CD4-positive, alpha-beta T cell (primary cell): ENCODE measurements at places on chromosomes 6 and 20.

DNA sequence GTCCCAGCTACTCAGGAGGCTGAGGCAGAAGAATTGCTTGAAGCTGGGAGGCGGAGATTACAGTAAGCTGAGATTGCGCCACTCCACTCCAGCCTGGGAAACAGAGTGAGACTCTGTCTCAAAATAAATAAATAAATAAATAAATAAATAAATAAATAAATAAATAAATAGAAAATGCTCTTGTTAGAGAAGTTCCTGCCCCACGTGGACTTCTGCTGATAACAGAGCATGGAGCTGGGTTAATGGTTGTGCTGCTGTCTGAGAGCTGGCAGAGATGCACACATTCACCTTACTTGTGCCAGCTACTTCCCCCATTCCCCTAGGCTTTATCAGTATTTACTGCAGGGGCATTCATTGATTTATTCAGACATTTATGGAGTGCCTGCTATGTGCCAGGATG is 155.2 kb upstream of the KCNG1 start:
- no peak for DNase-seq

GRCh38 chr20:33558348-33559144 is 68.7 kb downstream of the CBFA2T2 start:
- no peak for DNase-seq

- no peak for DNase-seq
Measured at GRCh38 chr20:64116541-64117431, 9.4 kb upstream of the NPBWR2 start.

DNA sequence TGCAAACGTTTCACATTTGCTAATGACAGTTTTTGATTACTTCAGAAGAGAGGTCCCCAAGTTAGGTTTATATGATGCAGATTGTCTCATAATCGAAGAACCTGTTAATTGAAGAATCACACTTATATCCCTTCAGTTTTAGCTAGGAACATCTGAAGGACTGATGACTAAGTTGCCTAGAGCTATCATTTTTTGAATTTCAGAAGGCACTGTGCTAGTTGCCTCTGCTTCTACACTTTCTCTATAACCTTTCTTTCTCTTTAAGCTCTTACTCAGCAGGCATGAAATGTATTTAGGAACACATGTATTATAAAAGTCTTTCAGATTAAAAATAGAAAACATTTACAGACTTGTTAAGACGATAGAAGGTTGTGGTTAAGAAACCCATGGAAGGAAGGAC is 14.4 kb upstream of the GJE1 start:
- DNase-seq: no peak

DNA sequence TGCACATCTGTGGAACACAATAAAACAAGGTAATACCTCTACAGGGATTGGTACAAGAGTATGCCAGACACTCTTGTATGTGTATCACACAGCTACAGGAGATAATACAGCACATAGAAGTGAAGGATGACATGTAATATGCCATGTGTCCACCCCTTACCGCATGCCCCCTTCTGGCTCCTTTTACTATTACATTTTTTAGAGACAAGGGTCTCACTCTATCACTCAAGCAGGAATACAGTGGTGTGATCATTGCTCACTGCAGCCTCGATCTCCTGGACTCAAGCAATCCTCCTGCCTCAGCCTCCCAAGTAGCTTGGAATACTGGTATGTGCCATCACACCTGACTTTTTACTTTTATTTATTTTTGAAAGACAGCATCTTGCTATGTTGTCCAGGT is 4.2 kb upstream of the NCR3 start:
- peak; percentile 26 for DNase-seq

DNA sequence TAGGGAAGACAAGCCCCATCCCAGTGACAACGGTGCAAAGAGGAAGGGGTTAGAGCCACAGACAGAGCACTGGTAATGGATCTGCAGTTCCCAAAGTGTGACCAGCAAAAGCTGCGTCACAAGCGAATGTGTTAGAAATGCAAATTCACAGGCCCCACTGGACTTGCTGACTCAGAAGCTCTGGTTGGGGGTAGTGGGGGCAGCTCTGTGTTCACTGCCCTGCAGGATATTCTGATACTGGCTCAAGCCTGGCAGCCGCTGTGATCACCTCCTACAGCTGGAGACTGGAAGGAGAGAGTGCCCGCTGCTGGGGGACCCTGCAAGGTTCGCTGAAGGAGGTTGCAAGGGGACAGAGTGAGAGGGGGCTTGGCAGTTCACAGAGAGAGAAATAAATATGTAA is 179.7 kb upstream of the CDH4 start:
- DNase-seq: no peak

DNA sequence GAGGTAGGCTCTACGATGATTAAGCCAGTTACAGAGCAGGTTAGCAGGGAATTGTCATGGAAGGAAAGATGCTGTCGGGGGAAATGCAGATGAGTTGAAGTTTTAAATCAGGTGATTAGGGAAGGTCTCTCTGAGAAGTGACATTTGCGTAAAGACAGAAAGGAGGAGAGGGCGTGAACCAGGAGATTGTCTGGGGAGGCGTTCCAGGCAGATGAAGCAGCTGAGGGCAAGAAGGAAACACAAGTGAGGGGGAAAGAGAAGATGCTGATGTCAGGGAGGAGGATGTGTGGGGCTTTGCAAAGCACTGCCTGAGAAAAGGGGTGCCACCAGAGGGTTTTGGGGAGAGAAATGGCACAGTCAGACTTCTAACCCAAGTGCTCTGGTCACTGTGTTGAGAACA is 2.5 kb upstream of the TMEM14B start:
- DNase-seq: no peak

DNA sequence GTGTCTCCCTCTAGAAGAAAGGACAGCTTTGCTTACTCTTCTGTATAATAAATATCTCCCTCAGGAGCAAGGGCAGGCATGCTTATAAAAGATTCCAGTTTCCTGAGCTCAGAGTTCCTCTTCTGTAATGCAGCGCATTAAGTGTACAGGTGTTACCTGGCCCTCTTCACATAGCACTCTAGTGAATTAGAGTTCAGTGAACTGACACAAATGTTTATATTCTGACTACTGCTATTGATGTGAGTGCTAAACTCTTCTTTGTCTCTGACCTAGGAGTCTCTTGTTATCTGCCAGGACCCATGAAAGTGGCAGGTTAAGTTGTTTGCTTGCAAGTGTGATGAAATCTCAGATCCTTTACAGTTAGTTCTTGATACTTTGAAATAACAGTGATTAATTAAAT is 33.5 kb downstream of the CYB5R4 start:
- no peak for DNase-seq

DNA sequence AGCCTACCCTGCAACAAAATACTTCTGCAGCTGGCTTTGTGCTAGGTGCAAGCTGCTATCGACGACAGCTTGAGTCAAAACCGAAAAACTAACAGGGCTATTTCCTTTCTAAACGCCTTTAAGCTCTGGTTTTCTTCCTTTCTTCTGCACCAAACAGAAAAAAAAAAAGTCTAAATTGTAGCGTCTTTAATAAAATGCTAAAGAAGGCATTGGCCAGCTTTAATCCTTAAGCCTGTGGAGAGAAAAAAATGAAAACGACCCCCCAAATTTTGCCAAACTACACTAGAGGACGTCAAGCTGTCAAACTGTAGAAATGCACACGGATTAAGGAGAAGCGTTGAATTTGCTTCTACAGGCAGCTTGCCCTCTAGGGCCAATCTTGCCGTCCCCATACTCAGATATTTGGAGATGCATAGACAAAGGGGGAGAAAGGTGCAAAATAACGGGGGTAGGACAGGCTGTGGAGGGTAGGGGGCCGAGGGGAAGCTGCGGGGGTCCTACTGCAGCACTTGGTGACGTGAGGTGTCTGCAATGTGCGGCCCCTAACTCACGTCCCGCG is 1.4 kb upstream of the NRN1 start:
- DNase-seq: no peak

DNA sequence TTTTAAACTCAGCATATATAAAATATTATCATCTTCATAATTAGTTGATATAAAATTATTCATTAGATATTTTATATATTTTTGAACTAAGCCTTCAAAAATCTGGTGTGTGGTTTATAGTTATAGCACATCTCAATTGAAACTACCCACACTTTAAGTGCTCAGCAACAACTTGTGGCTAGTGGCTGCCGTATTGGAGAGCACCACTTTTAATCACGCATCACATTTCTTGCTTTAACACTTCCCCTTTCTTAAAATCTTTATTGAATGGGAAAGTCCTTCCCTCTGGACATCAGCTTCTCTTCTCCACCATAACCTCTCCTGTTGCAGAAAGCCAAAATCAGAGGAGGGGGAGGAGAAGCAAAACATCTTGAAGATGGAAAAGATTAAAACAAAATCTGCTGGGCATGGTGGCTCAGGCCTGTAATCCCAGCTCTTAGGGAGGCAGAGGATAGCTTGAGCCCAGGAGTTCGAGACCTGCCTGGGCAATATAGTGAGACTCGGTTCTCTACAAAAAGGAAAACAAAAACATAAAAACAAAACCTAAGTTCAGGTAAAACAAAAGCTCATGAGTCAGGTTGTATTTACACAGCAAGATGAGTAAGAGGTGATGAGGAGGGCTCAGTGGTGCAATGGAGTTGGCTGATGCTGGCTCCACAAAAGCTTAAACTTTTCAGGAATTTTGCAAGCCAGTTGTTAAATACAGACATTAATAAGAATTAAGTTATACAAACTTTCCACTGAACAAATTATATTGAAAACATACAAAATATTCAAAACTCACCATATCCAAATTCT is 237.0 kb upstream of the SUPT3H start:
- no peak for DNase-seq

GRCh38 chr6:37524025-37524969 is 24.6 kb upstream of the CCDC167 start:
- no peak for DNase-seq

- no peak for DNase-seq
Measured at GRCh38 chr6:23305325-23305943, 736.1 kb downstream of the HDGFL1 start.

GRCh38 chr6:28399350-28400121 is at the start of gene ZSCAN12:
TSS of gene ZSCAN12 (minus strand) at chr6:28399747. CDS start at chr6:28398405, 1,342 bp downstream.
- peak; percentile 79 for DNase-seq

- no peak for DNase-seq
Measured at GRCh38 chr20:53020834-53021233, 48.7 kb downstream of the TSHZ2 start.

- DNase-seq: no peak
Measured at GRCh38 chr20:20549704-20550103, 162.7 kb downstream of the RALGAPA2 start.

DNA sequence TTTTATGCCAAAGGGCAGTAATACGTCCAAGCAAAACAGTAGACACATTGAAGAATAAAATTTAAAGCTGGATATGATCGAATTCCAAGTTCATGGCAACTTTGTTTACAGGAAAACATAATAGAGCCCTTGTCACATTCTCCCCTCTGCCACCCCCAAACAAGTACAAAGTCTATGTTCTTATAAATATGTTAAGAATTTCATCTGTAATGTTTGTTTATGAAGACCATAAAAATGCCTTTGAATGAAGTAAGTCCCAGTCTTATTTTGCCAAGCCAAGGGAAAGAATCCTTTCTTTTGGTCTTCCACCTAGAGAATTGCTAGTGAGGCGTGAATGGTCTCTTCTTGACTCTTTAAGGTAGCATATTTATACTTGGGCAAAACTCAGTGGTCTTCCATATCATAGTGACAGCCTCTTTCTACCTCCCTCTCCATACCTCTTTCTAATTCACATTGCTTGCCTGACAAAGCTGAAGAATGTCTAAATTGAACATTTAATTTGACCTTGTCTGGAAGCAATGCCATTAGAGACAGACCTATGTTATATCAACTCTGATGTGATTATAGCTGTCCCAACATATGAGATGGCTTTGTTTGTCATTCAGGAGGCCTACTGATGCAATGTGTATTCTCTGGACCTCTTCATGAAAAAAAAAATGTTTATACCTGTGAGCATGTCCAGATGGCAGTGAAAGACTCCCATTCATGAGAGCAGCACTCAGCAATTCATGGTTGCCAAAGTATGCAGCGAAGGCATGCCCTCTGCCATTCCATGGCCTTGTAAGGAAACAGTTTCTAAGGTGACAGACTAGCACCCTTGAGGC is 70.6 kb upstream of the CCN2 start:
- DNase-seq: no peak

GRCh38 chr20:59145924-59146779 is 17.5 kb upstream of the ZNF831 start:
- peak; percentile 58 for DNase-seq

DNA sequence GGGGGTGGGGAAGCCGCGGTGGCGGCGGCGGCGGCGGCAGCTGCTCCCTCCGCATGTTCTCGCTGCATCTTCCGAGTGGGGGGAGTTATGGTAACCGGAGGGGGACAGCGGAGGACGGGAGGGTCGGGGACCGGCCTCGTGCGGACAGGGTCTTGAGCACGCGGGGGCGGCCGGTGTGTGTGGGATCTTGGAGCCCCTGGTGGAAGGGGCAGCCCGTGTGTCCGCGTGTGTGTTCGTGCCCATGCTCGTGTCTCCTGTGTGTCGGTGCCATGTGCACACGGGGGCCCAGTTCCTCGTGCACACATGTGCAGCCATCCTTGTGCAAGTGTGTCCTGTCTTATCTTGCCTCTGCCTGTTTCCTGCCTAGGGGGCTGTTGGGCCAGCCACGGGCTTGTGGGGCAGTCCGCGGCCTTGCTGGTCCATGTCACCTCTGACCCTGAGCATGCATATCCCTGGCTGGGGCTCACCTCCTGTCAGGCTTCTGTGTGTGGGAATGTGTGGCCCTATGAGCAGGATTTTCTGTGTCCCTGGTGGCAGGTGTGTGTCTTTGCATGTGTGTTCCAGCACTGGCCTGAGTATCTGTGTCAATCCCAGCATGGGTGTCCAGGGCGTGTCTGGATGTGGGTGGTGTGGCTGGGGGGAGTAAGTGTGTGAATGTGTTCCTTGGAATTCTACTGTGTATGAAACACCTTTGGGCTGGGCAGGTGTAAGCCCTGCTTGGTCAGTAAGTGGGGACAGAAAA is 8.5 kb downstream of the SYNGAP1 start:
- DNase-seq: no peak

DNA sequence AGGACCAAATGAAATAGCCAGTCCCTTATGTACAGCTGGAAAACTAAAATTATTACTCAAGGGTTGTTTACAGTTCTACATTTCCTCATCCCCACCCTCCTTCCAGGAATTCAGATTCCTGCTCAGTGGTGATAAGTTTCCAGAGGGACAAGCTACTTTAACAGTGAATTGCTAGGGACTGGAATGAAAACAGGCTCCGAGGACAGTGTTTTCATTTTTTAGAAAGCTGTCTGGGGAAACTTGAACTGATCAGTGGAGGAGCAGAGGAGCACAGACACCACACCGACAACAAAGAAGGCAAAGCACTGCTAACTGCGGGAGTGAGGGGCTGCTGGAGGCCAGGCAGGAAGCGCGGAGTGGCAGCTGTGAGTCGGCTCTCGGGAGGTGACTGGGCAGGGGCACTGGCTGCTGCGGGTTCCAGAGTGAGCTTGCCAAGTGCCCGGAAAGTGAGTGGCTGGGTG is 322.2 kb downstream of the ESR1 start:
- DNase-seq: no peak

DNA sequence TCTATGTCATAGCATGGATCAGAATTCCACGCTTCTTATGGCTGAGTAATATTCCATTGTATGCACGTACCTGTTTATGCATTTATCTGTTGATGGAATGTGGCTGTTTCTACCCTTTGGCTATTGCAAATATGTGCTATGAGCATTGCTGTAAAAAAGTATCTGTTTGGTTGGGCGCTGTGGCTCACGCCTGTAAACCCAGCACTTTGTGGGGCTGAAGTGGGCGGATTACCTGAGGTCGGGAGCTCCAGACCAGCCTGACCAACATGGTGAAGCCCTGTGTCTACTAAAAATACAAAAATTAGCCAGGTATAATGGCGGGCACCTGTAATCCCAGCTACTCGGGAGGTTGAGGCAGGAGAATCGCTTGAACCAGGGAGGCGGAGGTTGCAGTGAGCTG is 182.4 kb downstream of the BCAS1 start:
- no peak for DNase-seq

- no peak for DNase-seq
Measured at GRCh38 chr6:19327241-19327640, 509.9 kb upstream of the ID4 start.

GRCh38 chr6:111753573-111753972 is 119.7 kb downstream of the FYN start:
- no peak for DNase-seq
